Kidney capillary endothelial cell (primary cell): ENCODE measurements at places on chromosomes 3 and 15.
A peak's percentile ranks its signal among the peaks of the same experiment; 100 is the strongest.

- peak; percentile 89 for DNase-seq
Measured at GRCh38 chr15:82312586-82313349, 36.5 kb downstream of the GOLGA6L10 start.

- no peak for DNase-seq
Measured at GRCh38 chr15:68231102-68231818, 1.7 kb upstream of the CLN6 start.

DNA sequence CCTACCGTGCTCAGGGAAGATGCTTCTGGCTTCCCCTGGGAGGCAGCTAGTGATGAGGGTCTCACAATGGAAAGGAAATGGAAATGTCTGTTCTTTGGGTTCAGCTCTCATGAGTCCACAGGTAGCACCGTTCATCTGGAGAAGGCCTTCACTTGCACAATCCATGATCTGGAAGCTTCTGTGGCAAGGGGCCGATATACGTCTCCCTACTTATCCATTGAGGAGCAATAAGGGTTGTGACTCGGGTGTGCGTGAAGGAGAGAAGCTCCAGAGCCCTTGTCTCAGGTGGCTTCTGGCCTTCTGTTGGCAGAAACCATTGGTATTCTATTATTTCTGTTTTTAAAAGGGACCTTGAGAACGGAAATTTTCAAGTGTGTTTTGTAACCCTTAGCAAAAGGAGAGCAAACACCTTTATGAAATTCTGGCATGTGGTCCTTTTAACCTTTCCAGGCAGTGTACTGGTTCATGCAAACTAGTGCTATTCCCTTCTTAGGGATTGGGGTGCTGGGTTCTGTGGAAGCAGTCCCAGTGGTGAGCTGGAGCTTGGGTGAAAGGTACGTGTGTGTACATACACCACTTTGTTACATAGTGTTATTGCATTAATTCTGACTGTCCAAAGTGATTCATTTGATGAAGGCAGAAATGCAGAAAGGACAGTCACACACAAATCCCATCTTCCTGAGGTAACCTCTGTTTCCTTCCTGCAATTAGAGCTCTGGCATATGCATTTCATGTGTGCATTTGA lies 32.5 kb downstream of the KLF13 start:
- no peak for DNase-seq

- DNase-seq: no peak
Measured at GRCh38 chr15:92864127-92864814, 35.9 kb upstream of the CHD2 start.

- DNase-seq: no peak
Measured at GRCh38 chr3:159897331-159898075, 91.1 kb upstream of the IL12A start.

- no peak for DNase-seq
Measured at GRCh38 chr3:184543256-184543655, 18.3 kb upstream of the EPHB3 start.

GRCh38 chr15:43878446-43878845 lies 51.6 kb downstream of the WDR76 start:
- no peak for DNase-seq

- no peak for DNase-seq
Measured at GRCh38 chr3:110814170-110815007, 257.2 kb upstream of the NECTIN3 start.

DNA sequence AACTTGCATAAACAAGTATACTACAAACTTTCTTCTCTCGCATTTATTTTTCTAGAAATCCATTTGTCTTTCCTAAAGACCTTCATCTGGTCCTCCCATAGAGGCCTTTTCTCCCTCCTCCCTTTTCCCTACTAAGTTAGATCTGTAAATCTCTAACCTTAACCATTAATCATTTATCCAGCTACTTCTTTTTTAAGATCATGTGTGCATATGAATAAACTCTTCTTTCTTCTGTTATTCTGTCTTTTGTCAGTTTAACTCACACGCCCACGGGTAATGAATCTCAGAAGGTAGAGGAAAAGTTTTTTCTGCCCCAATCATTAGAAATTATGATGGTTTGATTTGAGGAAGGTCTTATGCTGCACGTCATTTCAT lies 48.7 kb upstream of the FHIT start:
- no peak for DNase-seq

GRCh38 chr3:4426782-4427344 lies 40.2 kb downstream of the SUMF1 start:
- peak; percentile 34 for DNase-seq

DNA sequence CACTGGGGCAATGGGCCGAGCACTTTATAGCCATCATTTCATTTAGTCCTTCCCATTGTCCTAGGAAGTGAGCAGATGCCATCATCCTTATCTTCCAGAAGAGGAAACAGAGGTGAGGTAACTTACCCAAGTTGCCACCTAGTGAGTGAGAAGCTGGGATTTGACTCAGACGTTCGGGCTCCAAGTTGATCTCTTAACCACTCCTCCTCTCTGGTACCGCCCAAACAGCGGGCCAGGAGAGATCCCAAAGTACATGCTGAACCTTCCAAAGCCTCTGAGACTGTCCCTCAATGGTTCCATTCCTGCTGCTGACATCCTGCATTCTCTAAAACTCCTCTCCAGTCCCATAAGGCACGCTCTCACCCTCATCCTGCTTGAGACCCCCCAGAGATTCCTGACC lies 56.2 kb downstream of the EXOG start:
- DNase-seq: no peak

GRCh38 chr3:100710261-100710968 lies 1.1 kb downstream of the TFG start:
- peak; percentile 62 for DNase-seq

- DNase-seq: no peak
Measured at GRCh38 chr3:143859465-143860203, 11.4 kb upstream of the SLC9A9 start.

- DNase-seq: no peak
Measured at GRCh38 chr3:52829906-52830463, 487 bp downstream of the ITIH4 start.

GRCh38 chr3:136559896-136560295 lies 192.3 kb downstream of the STAG1 start:
- no peak for DNase-seq

DNA sequence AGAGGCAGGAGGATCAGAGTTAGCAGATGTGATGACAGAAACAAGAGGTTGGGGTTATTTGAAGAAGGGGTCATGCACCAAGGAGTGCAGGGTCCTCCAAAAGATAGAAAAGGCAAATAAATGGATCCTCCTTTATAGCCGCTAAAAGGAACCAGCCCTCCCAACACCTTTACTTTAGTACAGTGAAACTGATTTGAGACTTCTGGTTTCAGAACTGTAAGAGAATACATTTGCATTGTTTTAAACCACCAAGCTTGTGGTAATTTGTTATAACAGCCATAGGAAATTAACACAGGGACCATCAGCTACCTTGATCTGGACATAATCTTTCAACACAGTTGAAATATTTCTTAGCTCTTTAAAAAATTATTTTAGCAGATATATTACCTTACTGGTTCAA lies 166.6 kb downstream of the TIGIT start:
- no peak for DNase-seq

GRCh38 chr3:166527325-166527724 lies 690.1 kb upstream of the BCHE start:
- no peak for DNase-seq

DNA sequence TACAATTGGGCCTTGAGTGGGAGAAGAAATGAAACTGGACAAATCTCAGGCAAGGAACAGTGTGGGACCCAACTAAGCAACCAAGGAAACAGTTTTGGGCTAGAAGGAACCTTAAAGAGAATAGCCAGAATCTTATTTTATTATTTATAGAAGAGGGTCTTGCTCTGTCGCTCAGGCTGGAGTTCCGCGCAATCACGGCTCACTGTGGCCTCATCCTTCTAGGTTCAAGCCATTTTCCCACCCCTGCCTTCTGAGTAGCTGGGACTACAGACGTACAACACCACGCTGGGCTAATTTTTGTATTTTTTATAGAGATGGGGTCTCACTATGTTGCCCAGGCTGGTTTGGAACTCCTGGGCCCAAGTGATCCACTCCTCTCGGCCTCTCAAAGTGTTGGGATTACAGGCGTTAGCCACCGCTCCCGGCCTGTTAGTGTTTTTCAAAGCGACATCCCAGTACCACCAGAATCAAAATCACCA lies 734 bp upstream of the WDR76 start:
- DNase-seq: no peak

DNA sequence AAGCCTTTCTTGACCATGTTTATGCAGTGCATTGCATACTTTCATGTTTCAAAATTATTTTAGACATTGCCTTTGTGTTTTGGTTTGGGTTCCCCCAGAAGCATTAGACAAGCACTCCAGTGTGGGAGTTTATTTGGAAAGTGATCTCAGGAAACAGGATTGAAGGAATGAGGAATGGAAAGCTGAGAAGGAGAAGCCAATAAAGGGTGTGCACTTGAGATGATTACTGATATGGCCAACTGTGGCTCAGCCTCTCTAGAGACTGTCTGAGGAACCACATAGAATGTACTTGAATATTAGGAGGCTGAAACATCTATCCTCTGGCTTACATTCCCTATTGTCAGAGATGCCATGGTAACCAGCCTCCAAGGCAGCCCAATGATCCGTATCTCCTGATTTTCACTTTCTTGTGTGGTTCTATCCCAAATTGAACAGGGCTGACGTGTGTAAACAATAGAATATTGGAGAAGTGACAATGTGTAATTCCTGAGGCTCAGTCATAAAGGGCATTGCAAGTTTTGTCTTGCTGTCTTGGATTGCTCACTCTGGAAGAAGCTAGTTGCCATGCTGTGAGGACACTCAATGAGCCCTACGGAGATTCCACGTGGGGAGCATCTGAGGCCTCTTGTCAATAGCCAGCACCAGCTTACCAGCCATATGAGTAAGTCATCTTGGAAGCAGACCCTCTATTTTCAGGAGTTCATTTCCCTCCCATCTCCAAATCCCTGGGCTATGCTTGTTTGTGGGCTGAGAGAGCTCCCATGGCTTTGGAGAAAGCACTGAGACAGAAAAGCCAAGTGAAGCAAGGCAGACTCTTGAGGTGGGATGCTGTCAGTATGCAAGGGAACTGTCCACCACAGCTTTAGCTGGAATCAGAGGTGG lies 84.7 kb downstream of the SCN11A start:
- DNase-seq: no peak

DNA sequence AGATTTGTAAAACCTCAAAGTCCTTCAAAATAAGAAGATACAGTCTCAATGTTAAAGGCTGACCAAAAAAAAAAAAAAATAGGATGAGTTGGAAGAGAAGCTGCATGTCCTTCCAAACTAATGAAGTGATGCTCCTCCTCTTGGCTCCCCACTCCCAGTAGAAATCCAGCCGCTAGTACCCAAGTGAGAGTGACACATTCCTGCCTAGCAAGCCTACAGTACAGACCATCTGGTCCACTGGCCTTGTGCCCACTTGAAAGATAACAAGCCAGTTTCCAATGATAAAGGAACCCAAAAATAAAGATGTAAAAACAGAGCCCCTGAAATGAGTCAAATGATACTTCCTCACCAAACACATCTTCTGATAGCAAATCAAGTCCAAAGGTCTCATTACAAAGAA lies 258.7 kb upstream of the NSMCE3 start:
- no peak for DNase-seq

- DNase-seq: no peak
Measured at GRCh38 chr15:83764201-83764838, 110.4 kb downstream of the ADAMTSL3 start.

DNA sequence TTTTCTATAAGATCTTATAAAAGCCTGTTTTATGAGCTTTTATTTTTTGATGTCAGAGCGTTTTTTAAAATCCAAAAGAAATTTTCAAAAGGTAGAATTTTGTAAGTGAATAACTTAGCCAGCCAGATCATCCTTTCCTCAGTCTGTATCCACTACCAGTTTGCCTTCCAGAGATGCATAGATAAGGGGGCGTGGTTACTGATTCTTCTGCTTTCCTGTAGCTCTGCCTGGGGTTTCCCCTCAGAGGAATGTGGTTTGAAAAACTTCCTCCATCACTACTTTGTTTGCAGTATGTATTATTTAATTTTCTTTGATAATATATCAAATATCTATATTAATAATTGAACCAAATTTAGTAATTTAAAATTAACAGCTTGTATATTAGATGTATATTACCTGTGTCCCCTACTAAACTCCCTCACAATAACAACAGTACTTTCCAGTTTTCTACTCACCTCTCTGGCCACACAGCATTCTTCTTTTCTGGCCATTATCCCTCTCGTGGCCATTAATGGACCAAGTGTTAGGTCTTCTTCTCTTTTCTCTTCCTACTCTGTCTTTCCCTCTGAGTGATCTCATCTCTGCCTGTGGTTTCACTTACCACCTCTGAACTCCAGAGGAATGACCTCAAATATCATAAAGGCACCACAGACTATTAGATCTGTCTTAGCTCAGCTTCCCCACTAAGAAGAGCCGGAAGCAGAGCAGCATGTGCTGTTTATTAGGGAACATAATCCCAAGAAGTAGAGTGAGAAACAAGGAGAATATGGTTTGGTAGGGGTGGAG lies 239.7 kb downstream of the UBE2E2 start:
- no peak for DNase-seq

DNA sequence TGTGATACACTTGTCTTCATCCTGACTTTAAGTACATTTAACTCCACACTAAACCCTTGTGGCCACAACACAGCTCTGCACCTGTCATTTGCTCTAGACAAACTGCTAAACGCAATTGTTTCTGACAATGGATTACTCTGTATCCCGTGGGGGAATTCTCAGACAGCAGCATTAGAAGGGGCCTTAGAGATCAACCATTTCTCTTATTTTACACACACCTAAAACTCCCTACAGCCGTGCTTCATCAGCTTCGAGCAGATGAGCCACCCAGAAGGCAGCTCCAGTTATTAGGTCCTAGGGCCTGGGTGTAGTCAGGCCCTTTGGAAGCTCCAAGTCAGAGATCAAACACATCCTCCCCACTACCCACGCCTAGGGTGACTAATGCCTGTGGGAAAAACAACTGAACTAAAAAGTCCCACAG lies 1.3 kb upstream of the IL12A start:
- peak; percentile 17 for DNase-seq

DNA sequence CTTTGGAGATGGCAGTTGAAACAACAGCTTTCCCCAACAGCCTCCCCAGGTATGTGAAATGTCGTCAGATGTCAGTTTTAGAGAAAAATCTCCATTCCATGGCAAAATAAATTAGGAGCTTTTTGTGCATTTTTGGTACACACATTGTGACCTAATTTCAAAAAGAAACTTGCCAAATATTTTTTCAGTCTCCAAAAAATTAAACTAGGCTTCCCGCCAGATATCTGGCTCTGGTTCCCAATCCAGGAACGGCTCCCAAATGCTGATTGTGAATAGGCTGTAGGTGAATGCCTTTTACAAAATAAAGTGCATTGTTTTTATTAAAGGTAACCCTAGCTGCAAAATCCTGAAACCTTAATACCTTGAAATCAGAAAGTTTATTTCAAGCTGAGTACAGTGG lies 10.9 kb downstream of the KCNAB1 start:
- DNase-seq: no peak

GRCh38 chr3:72523429-72524151 lies 324.7 kb downstream of the SHQ1 start:
- DNase-seq: no peak
